ENCODE measurements at places on chromosomes 7 and 10.
A peak's percentile ranks its signal among the peaks of the same experiment; 100 is the strongest.

DNA sequence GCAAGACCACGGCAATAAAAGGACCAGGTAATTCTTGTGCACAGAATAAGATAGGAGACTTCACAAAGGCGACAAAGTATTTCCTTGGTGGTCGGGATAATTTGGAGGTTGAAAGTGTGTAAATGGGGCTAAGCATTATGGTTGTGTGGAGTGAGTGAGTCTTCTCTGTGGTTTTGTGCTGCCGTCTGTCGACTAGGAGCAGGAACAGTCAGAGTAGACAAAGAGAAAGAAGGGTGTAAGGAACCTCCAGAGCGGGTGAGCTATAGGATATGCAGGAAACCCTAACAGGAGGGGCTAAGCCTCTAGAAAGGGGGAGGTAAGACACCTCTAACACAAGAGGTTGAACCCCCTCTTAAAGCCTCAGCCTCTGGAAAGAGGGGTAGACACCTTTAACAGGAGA is 201.6 kb downstream of the SH2D4B start:
- DNase-seq: no peak

GRCh38 chr10:14748441-14748840 is 26.3 kb downstream of the FAM107B start:
- DNase-seq: no peak

DNA sequence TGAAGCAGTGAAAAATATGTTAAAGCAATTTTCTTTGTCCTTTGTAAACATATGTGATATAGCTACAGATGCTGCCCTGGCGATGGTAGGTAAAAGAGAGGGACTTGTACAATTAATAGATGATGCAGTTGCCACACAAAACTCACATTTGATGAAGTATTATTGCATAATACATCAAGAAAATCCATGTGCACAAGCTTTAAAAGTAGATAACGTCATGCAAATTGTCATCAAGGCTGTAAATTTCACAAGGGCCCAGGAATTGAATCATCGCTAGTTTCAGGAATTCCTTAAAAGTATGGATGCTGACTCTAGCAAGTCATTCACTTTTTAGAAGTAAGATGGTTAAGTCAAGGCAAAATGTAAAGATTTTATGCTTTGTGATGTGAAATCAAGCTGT is 10.0 kb downstream of the CYP3A5 start:
- no peak for DNase-seq

- no peak for DNase-seq
Measured at GRCh38 chr7:45642044-45642443, 67.9 kb downstream of the ADCY1 start.

- DNase-seq: no peak
Measured at GRCh38 chr7:88396295-88396947, 89.7 kb upstream of the STEAP4 start.

DNA sequence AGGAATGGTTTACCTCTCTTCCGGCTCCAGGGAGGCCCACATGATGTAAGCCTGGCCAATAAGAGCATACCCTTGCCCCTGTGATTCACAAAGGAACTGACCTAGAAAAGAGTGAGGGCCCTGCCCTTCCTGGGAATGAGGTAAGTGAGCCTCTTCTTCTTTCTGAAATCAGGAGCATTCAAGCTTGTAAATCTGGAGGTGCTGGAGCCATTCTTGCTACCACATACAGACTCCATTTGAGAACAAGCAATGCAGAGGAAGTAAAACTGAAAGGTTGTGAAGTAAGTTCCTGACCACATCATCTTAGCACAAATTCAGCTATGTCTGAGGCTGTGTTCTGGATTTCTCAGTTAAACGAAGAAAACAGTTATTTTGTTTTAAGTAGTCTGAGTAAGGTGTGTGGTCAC is 132.2 kb downstream of the CD36 start:
- DNase-seq: no peak

GRCh38 chr10:52759154-52759553 is 13.4 kb downstream of the MBL2 start:
- no peak for DNase-seq

- no peak for DNase-seq
Measured at GRCh38 chr10:16184906-16185305, 251.9 kb upstream of the PTER start.

DNA sequence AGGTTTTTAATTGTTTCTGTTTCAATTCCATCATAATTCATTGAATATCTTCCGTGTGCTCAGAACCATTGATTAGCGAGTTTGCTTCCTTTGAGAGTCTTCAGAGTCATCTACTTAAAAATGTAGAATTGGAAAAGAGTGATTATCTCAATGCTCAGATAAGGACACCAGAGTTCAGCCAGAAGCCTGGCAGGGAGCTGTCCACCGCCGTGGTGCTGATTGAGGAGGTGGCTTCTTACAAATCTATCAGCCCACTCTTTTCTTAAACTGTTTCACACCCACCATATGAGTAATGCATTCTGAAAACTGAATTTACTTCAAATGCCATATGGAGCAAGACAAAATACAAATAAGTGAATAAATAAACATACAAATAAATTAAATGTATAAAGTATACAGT is 79.3 kb downstream of the INSYN2A start:
- DNase-seq: no peak

- no peak for DNase-seq
Measured at GRCh38 chr10:19628767-19629560, 187.3 kb upstream of the PLXDC2 start.

DNA sequence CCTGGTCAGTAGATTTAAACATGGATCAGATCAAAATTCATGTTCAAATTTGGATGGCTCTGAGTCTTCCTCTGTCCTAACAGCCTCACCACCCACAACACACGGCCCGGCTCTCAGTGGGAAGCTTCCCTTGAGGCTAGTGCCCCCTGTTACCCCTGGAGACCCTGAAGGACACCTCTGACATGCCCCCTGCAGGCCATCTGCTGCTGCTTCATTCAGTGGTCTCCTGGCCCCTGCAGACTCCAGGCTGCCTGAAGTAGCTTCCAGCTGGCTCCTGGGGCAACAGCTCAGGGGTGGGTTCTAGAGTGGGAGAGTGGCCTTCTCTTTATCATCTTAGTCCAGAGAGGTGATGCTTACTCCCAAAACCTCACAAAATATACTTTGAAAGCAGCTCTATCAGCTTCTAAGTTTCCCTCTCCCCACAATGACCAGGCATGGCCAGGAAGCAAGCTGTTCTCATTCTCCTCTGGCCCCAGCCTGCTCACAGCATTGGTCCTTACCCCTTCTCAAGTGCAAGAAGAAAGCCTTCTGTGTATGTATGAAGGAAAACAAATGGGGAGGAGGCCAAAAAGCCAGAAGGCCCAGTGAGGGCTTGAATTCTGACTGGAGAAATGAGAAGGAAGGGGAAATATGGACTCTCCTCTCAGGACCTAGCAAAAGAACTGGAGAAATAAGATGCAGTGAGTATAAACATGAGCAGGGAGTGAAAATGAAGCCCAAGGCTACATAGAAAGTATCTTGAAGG is 189.6 kb upstream of the INHBA start:
- DNase-seq: no peak

DNA sequence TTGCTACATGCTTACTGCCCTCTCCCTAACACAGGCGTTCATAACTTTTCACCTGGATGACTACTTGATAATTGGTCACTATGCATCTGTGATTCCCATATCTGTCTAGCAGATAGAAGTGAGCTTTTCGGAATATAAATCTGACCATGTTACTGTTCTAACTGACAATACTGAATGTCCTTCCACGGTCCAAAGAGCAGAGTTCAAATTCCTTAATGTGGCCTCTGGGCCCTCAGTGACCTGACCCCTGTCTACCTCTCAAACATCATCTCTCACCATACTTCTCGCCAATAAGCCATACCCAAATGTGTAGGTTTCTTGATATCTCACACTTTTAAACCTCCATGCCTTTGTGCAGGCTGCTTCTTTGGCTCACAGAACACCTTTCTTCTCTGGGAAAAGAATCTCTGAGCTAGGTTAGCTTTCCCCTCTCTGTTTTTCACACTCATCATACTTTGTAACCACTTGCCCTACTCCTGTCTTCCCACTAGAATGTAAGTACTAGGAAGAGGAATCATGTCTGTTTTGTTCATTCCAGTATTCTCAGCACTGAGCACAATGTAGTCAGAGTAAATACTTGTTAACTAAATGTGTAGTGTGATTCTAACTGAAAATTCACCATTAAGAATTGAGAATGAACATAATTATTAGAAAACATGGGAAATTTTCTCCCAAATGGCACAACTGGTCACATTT is 39.2 kb upstream of the LRRC17 start:
- DNase-seq: no peak

DNA sequence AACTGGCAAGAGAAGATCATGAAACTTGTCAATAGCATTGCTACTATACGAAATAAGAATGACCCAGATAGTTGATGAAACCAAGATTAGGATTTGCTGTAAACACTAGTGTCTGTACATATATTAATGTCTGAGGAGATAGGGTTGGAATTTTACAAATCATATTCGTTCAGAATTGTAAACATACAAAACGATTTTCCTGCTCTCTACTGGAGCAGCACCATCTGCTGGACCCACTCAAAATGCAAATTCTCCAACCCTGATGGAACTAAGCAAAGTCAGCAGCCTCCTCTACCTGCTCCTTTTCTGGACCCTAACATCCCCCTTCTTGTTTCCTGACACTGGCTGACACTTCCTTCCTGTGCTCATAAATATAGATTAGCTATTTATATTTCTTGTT is 29.4 kb upstream of the SGMS1 start:
- peak; percentile 18 for DNase-seq

GRCh38 chr7:43615558-43616145 is 32.7 kb downstream of the STK17A start:
- DNase-seq: no peak

- no peak for DNase-seq
Measured at GRCh38 chr7:15490291-15490690, 71.5 kb downstream of the AGMO start.

DNA sequence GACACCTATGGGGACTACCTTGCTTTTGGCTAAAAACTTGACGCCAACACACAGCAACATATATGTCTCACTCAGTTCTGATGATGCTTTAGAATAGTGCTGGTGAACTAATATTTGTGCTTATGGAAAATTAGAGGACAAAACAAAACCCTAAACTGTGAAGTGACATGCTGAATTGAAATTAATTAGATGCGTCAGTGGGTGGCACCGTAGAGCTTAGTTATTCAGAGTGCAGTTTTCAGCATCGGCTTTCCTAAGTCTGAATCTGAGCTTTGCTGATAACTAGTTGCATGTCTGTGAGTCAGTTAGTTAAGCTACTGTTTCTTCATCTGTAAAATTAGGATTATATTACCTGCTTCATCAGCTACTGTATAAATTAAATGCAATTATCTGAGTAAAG is 245.0 kb upstream of the SORCS1 start:
- peak; percentile 16 for DNase-seq

DNA sequence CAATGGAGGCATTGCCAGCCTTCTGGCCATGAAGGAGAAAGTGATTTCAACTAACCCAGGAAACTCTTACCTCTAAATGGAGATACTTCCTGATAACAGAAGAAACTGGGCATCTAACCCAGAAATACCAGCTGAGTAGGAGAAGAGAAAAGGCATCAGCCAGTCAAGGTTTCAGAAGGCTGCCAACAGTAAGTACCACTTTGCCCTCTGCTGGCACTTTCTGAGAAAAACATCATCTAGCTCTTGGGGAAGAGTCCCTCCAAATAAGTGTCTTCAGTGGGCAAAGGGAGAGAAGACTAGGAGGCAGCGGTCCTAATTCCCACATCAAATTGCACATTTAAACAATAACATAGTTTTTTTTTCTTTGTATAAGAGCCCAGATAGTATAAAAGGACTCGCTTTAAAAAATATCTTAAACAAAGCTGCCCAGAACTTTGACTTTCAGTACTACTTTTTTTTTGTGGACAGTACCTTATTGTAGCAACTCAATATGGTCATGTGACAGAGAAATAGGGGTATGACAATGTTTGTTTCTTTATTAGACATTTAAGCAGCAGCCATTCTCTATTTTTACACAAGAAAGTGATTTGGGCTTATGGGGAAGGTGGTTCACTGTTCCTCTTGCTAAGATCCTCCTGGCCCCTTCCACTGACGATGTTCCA is 157.3 kb downstream of the CTTNBP2 start:
- DNase-seq: peak; percentile 77
